ENCODE measurements at places on chromosomes 7 and 10.

GRCh38 chr7:148698007-148698396 is 701 bp upstream of the CUL1 start:
- no peak for DNase-seq

DNA sequence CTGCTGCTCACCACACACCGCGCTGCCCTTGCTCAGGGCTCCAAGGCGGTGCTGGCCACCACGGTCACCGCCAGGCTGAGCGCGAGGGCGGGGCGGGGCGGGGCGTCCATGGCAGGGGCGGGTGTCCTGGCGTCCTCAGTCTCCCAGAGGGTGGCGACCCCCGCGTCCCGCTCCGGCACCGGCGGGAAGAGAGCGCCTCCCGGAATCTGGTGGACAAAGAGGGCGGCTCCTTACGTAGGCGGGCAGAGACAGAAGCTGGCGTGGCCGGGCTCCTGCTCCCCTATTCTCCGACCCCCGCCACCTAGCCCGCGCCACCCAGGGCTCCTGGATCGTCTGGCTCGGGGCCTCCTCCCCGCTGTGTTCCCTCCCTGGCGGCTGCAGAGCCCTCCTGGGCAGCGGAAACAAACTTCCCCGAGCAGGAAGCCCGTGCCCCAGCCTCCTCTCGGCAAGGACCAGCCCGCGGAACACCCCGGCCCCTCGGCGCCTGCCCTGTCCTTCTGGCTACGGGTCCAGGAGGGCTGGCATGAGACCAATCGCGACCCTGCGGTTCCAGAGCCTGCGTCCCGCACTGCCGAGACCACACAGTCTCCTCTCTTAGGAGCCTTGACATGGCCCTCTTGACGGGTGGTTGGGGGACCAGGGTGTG is 133.8 kb upstream of the ZNF92 start:
- no peak for DNase-seq

DNA sequence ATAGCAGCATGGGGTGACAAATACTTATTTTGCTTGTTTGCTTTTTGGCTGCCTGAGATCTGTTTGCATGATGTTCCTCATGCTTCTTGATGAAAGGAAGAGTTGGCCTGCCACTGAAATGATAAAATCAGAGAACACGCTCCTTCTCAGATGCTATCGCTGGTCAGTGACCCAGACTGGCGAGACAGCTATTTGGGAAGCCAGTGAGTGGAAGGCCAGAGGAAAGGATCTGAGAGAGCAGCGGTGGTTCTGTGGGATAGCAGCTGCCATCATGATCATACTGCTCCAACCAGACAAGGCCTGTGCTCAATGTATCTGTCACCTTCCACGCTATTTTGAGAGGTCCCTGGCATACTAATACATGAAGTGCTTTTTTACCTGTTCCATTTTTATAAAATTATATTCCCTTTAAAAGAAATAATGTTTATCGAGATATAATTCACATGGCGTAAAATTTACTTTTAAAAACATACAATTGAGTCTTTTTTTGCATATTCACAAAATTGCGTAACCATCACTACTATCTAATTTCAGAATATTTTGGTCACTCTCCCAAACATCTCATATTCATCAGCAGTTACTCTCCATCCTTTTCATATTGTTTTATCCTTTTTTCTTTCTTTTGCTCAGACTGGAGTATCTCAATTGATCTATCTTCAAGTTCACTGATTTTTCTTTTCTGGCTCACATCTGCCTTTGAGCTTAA is 695.1 kb downstream of the TNS3 start:
- no peak for DNase-seq

DNA sequence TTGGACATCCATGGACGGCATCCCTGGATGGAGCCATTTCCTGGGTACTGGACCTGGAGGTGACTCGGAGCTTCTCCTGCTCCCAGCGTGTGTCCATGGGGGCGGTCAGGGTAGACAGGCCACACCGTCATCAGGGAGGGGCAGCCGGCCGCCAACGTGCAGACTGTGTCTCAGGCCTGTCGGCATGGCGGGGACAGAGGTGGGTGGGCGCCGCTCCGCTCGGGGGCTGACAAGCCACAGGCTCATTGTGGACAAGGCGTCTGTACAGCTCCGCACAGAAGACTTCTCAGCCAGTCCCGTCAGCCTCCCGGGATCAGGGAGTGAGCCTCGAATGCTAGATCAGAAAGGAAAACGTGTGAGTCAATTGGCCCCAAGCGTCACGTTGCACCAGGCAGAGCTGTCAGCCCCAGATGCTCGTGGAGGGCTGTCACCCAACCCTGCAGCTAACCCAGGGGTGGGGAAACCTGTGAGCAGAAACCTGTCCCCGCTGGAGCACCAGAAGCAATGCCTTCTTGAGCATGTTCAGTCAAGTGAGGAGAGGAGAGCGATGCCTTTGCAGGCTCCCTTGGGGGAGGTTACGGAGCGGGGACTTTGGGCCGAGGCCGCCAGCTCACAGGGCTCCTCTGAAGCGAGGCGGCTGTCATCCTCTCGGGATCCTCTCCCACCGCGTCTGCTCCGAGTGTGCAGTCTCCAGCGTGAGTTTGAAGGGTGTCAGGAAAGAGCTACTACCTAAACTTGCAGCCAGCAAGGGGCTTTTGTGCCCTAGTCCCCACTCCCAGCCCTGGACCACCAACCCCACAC is 16.0 kb upstream of the DPYSL4 start:
- DNase-seq, result no peak

GRCh38 chr10:69343905-69344304 is 65.6 kb downstream of the HK1 start:
- DNase-seq, result no peak

Data from activated CD8-positive, alpha-beta memory T cell treated with anti-CD3 and anti-CD28 coated beads for 48 hours (primary cell).